Endothelial cell of umbilical vein (primary cell): ENCODE measurements at places on chromosomes 12 and 14.

GRCh38 chr14:21852061-21852664, 178.5 kb upstream of the OR4E1 start:
- no peaks in the 10 kb centered on the region for H3K4me1 ChIP-seq
- H3K27me3 ChIP-seq, result peaks cover 37% of the 10 kb centered on the region
- no peak overlapping the region for H3K4me3 ChIP-seq
- no peak overlapping the region for H3K27ac ChIP-seq
- H3K36me3 ChIP-seq, result no peaks in the 10 kb centered on the region

DNA sequence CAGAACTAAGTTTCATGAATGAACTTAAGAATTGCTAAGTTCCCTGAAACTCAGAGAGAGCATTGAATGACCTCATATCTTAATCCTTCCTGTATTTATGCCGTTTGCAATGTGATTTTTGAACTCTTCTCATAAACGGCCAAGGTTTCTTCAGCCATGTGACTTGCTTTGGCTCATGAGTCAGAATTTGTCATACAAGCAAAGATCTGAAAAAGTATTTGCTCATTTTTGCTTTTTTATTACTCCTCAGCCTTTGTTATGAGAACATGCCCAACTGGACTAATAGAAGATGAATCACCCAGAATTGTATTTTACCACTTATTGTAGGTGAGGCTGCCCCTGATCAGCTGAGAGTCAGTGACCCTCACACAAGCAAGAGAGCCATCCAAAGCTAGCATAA, 693.8 kb downstream of the BCL11B start:
- no peaks in the 10 kb centered on the region for H3K36me3 ChIP-seq
- H3K4me3 ChIP-seq, result no peak overlapping the region
- H3K27ac ChIP-seq, result no peak overlapping the region

GRCh38 chr12:29537298-29537697, 39.8 kb upstream of the OVCH1 start:
- no peaks in the 10 kb centered on the region for H3K4me1 ChIP-seq
- H3K27ac ChIP-seq, result no peak overlapping the region
- DNase-seq, result peak; percentile 27
- H3K36me3 ChIP-seq, result no peaks in the 10 kb centered on the region
- H3K4me3 ChIP-seq, result no peak overlapping the region

DNA sequence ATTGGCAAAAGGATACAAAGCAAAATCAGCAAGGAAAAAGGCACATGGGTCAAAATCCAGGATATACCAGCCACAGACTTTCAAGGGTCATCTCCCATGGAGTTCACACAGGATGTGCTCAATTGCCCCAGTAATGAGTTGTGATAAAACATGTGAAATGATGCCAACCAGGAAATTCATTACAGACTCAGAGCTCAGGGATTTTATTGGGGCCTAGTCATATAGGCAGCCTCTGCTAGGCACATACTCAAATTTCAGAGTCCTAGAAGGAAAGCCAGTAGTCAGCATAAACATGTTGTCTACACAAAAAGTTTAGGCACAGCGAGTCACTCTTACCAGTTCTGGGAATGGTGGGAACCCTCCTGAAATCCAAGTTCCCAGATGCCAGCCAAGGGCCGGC, 64.4 kb upstream of the OSBPL8 start:
- peaks cover 2% of the 10 kb centered on the region for H3K4me1 ChIP-seq
- peaks cover 2% of the 10 kb centered on the region for H3K27me3 ChIP-seq
- H3K4me3 ChIP-seq, result no peak overlapping the region

DNA sequence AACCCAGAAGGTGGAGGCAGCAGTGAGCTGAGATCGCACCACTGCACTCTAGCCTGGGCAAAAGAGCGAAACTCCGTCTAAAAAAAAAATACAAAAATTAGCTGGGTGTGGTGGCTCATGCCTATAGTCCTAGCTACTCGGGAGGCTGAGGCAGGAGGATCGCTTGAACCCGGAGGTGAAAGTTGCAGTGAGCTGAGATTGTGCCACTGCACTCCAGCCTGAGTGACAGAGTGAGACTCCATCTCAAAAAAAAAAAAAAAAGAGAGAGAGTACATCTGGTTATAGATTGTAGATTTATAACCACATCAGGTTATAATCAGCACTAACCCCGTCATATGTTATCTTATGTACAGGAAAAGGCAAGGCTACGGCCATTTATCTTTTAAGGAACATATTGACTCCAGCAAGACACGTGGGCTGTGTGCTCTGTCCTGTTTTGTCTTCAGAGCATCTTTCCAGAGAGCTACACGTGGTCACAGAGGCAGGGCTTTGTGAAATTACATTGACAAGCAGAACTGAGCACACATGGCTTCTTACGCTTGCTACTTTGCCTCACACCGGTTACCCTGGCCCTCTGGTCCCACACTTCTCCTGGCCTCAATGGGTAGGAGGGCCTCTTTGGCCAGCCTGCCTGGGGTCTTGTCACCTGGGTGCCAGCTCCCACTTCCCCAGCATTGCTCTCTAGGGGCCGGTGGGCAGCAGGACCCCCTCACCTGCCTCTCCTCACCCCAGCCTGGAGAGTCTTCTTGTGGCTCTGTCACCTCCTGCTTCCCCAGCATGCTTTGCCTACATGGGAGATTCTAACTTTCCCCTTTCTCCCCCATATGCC, 6.8 kb upstream of the DYNC1H1 start:
- H3K27ac ChIP-seq, result no peak overlapping the region
- no peaks in the 10 kb centered on the region for H3K4me1 ChIP-seq
- DNase-seq, result no peak
- no peaks in the 10 kb centered on the region for H3K27me3 ChIP-seq
- no peaks in the 10 kb centered on the region for H3K36me3 ChIP-seq

- no peaks in the 10 kb centered on the region for H3K27me3 ChIP-seq
- peaks cover 3% of the 10 kb centered on the region for H3K36me3 ChIP-seq
- DNase-seq, result no peak
- peaks cover 3% of the 10 kb centered on the region for H3K4me1 ChIP-seq
- no peak overlapping the region for H3K27ac ChIP-seq
These were observed 996 bp downstream of the REC8 start for GRCh38 chr14:24172871-24173281.

DNA sequence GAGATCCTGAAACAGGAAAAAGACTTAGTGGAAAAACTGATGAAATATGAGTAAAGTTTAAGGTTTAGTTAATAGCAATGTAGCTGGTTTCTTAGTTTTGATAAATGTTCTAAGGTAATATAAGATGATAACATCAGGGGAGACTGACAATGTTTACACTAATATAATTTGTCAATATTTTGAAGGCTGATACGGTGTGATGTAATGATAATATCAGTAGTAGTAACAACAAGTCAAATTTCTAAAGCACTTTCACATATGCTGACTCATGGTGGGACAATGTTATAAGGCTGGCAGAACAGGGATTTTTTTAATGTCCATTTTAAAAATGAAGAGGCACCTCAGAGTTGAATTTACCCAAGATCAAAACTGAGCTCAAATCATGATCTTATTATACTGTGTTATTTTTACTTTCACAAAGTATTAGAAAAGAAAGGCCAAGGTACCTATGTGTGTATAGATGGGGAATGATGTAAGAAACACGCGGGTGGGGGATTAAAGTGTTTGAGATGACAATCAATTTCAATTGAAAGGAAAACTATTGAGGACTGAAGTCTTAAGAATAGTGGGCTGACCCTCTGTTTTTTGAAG, 2.4 kb upstream of the FLRT2 start:
- no peaks in the 10 kb centered on the region for H3K36me3 ChIP-seq
- peak; percentile 83 for DNase-seq
- H3K27me3 ChIP-seq, result no peaks in the 10 kb centered on the region
- H3K27ac ChIP-seq, result peak overlapping the region; percentile 93

GRCh38 chr14:34983786-34984185, 994 bp downstream of the SRP54 start:
- no peaks in the 10 kb centered on the region for H3K27me3 ChIP-seq
- H3K36me3 ChIP-seq, result no peaks in the 10 kb centered on the region
- peak overlapping the region; percentile 91 for H3K4me3 ChIP-seq
- H3K4me1 ChIP-seq, result peaks cover 15% of the 10 kb centered on the region
- H3K27ac ChIP-seq, result no peak overlapping the region

DNA sequence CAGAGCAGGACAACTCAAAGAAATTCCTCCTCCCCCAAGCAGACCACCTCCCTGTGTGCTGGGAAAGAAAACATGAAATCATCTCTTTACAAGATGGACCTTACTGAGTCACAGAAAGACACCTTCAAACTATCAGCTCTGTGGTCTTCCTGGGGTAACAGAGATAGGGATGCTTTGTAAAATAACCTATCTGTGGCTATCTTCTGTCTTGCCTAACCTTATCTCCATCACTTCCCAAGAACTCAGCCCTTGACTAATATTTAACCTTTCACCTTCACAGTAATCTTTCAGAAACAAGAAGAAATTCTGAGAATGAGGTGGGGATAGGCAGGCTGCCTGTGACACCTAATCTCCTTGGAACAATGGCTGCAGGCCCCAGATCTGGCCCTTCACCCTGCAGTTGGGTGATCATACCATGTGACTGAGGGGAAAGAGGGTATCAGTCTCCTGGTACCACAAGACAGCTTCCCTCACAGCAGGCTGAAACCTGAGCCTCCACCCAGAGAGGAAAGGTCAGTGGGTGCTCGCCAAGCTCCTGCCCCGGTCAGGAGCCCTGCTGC, 27.4 kb upstream of the CEBPE start:
- no peak overlapping the region for H3K27ac ChIP-seq
- DNase-seq, result no peak
- no peaks in the 10 kb centered on the region for H3K27me3 ChIP-seq
- H3K4me3 ChIP-seq, result no peak overlapping the region
- H3K4me1 ChIP-seq, result no peaks in the 10 kb centered on the region
